Kidney capillary endothelial cell (primary cell): ENCODE measurements at places on chromosomes 11 and 22.

DNA sequence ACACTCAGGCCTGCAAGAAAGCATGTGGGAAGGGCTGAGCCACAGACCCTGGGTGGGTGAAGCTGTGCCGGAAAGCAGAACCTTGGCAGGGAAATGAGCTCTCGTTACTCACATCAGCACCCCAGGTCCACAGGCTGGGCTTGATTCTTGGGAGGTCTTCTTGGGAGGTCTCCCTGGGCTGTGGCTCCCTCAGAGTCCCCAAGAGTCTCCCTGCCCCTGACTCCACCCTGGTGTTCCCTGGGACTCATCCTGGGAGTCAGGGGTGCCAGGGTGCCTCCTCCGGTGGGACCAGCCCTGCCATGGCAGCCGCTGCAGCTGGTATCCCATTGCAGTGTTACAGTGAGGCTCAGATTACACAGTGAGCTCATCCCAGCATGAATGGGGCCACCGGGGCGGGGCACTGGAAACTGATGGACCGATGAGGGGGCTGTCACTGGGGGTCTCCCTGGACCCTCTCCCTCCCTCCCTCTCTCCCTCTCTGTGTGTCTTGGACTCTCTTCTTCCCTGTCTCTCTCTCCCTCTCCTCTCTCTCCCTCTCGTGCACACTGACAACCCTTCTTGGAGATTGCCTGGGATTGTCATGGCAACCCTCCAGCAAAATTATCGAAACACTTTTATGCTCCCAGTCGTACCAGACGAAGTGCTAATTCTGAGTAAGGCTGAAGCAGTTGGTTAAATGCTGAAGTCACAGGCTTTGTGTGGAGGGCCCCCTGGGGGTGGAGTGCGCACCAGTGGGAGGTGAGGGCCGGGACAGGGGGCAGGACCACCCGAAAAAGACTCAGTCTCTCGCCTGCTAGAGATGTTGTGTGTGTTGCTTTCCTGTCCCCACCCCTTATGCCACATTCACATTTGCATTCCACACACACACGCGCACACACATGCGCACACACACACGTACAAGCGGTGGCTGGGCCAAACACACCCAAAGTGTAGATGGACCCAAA lies 8.6 kb upstream of the C11orf96 start:
- DNase-seq: no peak

- peak; percentile 30 for DNase-seq
These were observed 53.3 kb upstream of the PRDM11 start for GRCh38 chr11:45092901-45093760.

DNA sequence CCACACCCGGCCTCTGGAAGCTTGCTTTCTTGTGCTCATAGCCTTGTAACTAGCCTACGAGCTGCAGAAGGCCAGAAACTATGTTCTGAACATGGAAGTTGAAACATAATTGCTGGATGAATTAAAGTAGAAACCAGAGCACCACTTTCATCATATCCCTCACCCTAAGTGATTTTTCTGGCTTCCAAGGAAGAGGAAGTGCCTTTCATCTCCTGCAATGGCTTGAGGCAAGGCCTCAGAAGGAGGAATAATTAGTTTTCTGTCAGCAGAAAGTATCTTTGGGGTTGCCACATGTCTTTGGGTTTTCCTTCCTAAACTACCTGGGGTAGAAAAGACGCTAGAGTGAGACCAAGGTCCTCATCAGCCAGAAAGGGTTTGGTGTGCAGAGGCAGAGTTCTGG lies 14.5 kb downstream of the RPL27A start:
- no peak for DNase-seq

GRCh38 chr22:30868663-30869385 lies 99.8 kb downstream of the MORC2 start:
- DNase-seq: no peak

GRCh38 chr11:79691445-79691844 lies 250.6 kb upstream of the TENM4 start:
- DNase-seq: no peak

DNA sequence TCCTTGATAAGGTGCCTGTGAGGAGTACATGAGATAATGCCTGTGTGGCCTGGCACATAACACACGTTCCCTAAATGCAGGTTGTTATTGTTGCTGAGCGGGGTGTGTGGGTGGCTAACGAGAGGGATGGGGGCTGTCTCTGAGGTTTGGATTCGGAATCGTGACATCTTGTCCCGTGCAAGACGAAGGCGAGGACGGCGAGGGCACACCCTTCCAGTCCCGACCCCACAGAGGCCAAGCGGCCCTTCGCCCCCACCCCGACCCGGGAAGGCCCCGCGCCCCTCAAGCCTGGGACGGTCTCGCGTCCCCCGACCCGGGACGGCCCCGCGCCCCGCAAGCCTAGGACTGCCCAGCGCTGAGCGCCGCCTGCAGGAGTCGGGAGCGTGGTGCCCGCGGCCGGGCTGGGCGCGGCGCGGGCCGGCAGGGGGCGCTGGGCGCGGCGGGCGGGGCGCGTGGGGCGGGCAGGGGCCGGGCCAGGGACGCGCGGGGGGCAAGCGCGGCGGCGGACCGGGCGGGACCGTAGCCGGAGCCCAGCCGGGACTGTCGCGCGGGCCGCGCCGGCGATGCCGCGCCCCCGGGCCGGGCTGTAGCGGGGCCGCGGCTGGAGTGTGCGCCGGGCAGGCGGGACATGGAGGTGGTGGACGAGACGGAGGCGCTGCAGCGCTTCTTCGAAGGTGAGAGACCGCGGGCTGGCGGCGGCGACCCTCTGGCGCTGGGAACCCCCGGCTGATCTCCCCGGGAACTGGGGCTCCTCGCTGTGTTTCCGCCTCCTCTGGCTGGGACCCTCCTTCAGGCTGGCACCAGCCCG lies at the start of gene MYRF:
Gene MYRF (plus strand): TSS at position 520 of the 808 bp plus-strand sequence. CDS start 109 bp downstream, at position 629.
- no peak for DNase-seq

GRCh38 chr11:33532720-33533385 lies 167.8 kb downstream of the C11orf91 start:
- no peak for DNase-seq

- DNase-seq: no peak
These were observed 36.8 kb upstream of the APOA1 start for GRCh38 chr11:116874251-116874650.

- no peak for DNase-seq
These were observed 526.1 kb downstream of the MIAT start for GRCh38 chr22:27183474-27183873.

- no peak for DNase-seq
These were observed 13.1 kb upstream of the MFRP start for GRCh38 chr11:119359365-119360214.

- no peak for DNase-seq
These were observed 224.3 kb upstream of the PITPNB start for GRCh38 chr22:28143241-28143865.

GRCh38 chr11:75490221-75491181 lies 35.2 kb downstream of the GDPD5 start:
- no peak for DNase-seq

- DNase-seq: no peak
These were observed 28.0 kb downstream of the FLRT1 start for GRCh38 chr11:64063777-64064176.

DNA sequence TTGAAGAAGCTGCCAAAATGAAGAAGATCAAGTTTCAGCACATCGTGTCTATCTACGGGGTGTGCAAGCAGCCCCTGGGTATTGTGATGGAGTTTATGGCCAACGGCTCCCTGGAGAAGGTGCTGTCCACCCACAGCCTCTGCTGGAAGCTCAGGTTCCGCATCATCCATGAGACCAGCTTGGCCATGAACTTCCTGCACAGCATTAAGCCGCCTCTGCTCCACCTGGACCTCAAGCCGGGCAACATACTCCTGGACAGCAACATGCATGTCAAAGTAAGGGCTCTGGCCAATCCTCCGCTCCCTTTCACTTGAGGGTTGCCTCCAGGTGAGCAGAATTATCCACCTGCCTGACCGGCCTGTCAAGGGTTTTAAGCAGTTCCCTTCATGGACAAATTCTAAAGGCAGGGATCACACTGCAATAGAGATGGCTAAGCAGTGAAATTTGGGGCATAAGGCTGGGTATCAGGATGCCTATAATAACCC lies 6.0 kb downstream of the ANKK1 start:
- DNase-seq: no peak

GRCh38 chr11:103637295-103637694 lies 399.1 kb upstream of the DDI1 start:
- peak; percentile 69 for DNase-seq

DNA sequence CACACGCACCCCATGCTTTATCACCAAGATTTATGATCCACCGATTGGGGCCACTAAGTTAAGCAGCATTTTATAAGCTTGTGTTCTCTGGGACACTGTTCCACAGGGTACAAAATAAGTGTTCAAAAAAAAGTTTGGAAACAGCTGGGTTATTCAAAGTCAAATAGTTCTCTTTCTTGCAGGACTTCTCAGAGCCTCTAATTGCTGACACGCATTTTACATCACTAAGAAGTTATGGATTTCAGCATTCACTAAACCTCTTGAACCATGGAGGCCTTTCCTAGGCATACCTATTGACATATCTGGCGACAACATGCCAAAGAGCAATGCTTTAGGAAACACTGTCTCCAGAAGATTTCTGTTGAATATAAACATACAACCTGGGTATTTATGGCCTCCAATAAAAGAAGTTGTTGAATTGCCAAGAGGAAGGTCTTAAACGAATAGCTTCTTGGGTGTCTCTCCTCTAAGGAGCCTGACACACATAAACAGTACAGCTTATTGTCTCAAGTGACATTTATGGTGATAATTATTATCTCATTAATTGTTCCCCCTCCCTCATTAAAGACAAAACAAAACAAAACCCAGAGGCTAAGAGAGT lies 147.1 kb upstream of the ARHGAP20 start:
- no peak for DNase-seq

DNA sequence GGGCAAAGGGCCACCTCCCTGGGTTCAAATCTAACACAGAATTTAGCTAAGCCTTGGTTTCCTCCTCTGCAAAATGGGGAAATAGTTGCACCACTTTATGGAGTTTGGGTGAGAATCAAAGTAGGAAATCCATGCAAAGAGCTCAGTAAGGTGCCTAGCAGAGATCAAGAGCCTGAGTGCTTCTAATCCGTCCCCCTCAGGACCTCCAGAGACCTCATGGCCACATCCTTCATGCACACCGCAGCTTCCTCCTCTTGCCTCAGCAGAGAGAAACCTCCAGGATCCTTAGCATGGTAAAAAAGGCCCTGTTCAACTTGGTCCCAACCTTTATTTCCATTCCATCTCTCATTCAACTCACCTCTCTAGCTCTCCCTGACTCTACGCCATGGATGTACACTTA lies 37.8 kb upstream of the NAV2 start:
- DNase-seq: no peak

GRCh38 chr22:20131597-20131858 lies at the start of gene ZDHHC8:
Gene ZDHHC8 (plus strand): TSS chr22:20131804. CDS start chr22:20131948, 144 bp downstream.
- DNase-seq: no peak

DNA sequence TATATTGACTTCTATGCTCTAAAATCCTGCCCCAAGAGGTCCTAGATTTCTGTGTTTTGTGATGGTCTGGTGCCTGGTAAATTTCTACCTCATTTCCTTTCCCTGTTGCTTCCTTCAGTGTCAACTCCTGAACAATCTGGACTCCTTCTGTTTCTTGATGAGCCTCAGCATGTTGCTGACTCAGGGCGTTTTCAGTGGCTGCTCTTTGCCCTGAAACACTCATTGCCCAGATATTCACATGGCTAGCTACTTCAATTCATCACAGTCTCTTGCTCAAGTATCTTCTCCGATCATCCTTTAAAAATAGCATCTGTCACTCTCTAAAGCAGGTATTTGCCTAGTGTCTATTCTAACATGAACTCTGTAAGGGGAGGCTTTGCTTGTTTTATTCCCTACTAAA lies 526.3 kb upstream of the RAG2 start:
- no peak for DNase-seq

GRCh38 chr11:67389477-67389876 lies 2.3 kb upstream of the RAD9A start:
- DNase-seq: no peak

GRCh38 chr11:65719871-65720210 lies 757 bp downstream of the RNASEH2C start:
- DNase-seq: peak; percentile 29

- no peak for DNase-seq
These were observed 34.3 kb downstream of the TOM1 start for GRCh38 chr22:35334004-35334403.

- no peak for DNase-seq
These were observed 68.9 kb downstream of the MTMR3 start for GRCh38 chr22:29951791-29952413.

GRCh38 chr22:49359076-49359475 lies 468.6 kb downstream of the BRD1 start:
- no peak for DNase-seq

- DNase-seq: no peak
These were observed 4.0 kb downstream of the ANKRD13D start for GRCh38 chr11:67293090-67293489.

DNA sequence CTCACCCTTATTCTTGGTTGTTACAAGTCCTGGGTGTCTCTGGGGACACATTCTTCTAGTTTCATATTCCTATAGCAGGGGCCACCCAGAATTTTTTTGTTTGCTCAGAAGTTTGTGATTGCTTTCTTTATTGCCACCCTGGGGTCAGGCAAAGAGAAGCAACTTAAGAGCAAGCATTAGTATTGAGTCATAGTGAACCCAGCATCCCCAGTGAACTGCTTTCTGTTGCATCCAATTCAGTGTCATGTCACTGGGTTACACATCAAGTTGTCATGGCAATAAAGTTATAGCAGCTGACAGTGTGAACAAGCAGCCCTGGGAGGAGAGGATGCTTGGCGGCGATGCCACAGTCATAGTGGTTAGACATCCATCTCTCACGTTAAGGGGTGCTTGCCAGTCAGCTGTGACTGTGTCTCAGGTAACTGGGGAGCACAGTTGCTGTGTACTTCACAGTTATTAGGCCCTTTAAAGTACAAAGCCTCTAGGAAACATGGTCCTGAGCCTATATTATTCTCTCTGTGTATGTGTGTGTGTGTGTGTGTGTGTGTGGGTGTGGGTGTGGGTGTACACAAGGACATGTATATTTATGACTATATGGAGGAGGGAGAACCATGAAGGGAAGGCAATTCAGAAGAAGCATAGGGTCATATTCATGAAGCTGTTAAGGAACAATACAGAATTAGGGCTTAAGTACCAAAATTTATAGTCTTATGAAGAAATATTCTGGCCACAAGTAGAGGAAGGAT lies 52.5 kb downstream of the TRIM44 start:
- DNase-seq: no peak

DNA sequence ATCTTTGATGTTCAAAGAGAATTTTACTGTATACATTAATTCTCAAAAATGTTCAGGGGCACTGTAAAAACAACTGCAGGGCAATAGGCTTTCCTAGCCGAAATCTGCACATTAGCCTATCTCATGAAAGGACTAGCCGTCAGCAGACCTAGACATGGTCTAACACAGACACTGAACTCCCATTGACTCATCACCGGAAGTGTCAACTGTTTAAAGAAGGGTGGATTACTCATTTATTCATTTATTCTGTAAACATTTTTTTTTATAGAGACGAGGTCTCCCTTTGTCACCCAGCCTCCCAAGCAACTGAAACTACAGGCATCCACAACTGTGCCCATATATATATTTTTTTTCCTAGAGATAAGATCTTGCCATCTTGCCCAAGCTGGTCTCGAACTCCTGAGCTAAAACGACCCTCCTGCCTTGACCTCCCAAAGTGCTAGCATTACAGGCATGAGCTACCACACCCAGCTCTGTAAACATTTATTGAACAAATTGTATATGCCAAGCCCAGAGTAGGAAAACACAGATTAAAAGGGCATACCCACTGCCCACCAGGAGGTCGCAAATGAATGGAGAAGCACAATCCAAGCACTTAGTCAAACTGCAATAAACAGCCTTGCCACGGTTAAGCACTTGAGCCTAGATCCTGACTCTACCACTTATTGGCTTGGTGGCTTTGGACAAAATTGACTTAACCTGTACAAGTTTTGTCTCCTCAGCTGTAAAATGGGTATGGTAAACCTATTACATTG lies 26.6 kb downstream of the RAB30 start:
- DNase-seq: peak; percentile 40

GRCh38 chr11:84249344-84250135 lies 963.4 kb upstream of the CCDC90B start:
- no peak for DNase-seq
